Bronchial epithelial cell (primary cell): ENCODE measurements at places on chromosomes 11 and 22.

- no peak for DNase-seq
Observed at GRCh38 chr11:70721006-70721405, 322.7 kb downstream of the CTTN start.

GRCh38 chr11:66289548-66290329 is 796 bp upstream of the YIF1A start:
- no peak for DNase-seq

- no peak for DNase-seq
Observed at GRCh38 chr11:96524475-96524874, 134.7 kb downstream of the JRKL start.

- DNase-seq, result no peak
Observed at GRCh38 chr22:26287382-26288225, 118.3 kb downstream of the SEZ6L start.

GRCh38 chr11:104467404-104467803 is 303.5 kb upstream of the PDGFD start:
- DNase-seq, result no peak

DNA sequence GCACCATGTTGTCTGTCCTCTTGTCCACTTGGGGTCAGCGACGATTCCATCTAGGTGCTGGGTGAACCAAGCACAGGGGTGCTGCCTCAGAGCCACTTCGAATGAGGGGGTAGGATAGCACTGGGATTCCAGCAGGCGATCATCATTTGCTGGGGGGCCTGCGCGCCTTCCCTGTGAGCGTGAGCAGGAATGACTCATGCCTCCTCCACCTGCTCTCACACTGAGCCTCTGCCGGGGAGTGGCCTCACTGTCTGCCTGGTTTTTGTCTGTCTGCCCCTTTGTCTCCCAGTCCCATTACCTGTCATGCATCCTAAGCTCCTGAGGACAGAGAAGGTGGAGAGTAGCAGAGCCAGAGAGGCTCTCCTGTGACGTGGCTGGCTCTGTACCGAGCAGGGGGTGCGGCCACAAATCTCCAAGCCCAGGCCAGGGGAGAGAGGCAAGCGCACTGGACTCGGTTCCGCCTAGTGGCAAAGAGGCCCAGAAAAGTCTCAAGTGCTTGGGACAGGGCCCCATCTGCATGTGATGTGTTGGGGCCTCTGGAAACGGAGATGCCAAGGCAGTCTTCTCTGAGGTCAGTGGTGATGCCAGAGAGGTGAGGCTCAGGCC is 30.8 kb downstream of the RSPH14 start:
- DNase-seq, result no peak
